GM12891 (cell line): ENCODE measurements at places on chromosomes 3 and 15.

GRCh38 chr3:159609625-159610024 lies 379.0 kb upstream of the IL12A start:
- no peak for DNase-seq

- DNase-seq, result no peak
Measured at GRCh38 chr3:139302084-139302800, 41.6 kb upstream of the MRPS22 start.

- DNase-seq, result no peak
Measured at GRCh38 chr15:42273900-42274701, 868 bp upstream of the TMEM87A start.

- no peak for DNase-seq
Measured at GRCh38 chr15:59148153-59148833, 43.3 kb downstream of the CCNB2 start.

DNA sequence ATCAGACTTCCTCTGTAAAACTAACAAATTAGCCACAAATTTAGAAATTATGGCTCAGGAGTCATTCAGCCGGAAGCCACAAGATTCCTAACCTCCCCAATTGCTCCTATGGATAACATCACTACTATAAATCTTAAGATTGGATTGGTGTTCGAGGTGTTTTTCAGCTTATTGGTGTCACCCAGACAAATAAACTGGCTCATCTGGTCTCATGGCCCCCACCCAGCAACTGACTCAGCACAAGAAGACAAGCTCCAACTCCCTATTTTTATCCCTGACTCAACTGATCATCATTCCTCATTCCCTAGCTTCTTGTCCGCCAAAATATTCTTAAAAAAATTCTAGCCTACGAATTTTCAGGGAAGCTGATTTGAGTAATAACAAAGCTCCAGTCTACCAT lies 135.1 kb upstream of the STRIT1 start:
- DNase-seq, result no peak
